Stomach (tissue), 19 donors: ENCODE measurements at places on chromosomes 7 and 10. TPM values are rescaled to one million over a fixed set of nuclear protein-coding genes. Genes with fewer than 3 reads are reported as not detected.
A peak's percentile ranks its signal among the peaks of the same experiment; 100 is the strongest.

Gene EPHB6
- total RNA-seq = 5.4 TPM

Gene NEUROD6
- total RNA-seq = not detected

Gene PDK4
- 176 TPM for total RNA-seq

Gene IDI2
- 2.9 TPM for total RNA-seq

Gene ADAMTS14
- 7.0 TPM for total RNA-seq

Gene NUPR2
- not detected for total RNA-seq

Gene PDSS1
- 2.5 TPM for total RNA-seq

Gene TUBAL3
- total RNA-seq = not detected

Gene OPN1SW
- not detected for total RNA-seq

Gene DGKI
- total RNA-seq = not detected

Gene UNCX
- total RNA-seq = not detected

Gene EPHA1
- 31.9 TPM for total RNA-seq

Gene AKR1C8
- not detected for total RNA-seq

Gene STOX1
- total RNA-seq = 8.3 TPM

Gene HGF
- total RNA-seq = 6.2 TPM

Gene TMEM196
- not detected for total RNA-seq

- no peaks in the 10 kb centered on the region for H3K27me3 ChIP-seq
- no peak overlapping the region for H3K27ac ChIP-seq
- no peak for DNase-seq
- H3K4me3 ChIP-seq = no peak overlapping the region
Measured at GRCh38 chr10:130141460-130141859, 5.3 kb downstream of the GLRX3 start.

DNA sequence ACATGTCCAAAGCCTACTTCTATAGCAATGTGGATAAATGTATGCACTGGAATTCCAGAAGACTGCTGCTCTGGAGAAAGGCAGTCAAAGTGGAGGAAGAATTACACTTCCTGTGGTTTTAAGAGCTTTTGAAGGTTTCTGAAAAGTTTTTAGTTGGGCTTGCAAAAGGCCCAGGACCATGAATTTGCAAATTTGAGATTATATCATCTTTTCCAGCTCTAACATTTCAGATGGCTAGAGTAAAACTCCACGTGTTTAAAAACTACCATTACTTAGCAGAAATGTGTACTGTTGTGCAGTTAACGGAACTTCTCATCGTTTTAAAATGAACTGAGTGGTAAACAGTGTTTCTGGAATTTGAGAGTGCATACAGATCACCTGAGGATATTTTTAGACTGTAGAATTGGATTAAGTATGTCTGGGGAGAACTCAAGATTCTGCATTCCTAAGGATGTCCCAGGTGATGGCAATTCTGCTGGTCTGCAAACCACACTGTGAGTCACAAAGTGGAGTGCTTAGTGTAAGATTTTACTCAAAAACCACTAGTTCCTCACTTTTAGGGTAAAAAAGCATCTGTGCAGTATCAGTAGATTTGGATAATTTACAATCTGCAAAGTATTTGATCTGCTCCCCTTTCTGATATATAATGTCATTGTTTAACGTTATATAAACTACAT, 32.9 kb upstream of the CCDC71L start:
- no peak overlapping the region for H3K27ac ChIP-seq
- H3K36me3 ChIP-seq = no peaks in the 10 kb centered on the region

DNA sequence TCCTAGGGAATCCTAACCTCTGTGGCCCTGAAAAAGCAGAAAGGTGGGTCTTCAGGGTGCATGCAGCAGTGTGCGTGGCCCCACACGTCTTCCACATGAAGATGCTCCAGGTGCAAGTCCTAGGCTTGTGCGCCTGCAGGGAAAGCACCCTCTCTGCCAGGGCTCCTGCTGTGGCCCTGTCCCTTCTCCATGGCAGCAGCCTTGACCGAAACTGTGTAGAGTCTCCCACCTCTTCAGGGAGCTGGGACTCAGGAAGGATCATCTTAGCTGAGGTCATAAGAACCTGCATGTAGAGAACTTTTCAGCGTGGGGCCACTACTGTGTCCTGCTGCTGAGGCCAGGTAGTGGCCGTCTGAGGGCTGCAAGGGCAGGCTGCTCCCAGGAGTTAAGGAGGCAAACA, 6.3 kb upstream of the CSGALNACT2 start:
- no peak overlapping the region for H3K4me3 ChIP-seq
- no peak overlapping the region for H3K27ac ChIP-seq
- H3K27me3 ChIP-seq = no peaks in the 10 kb centered on the region
- no peaks in the 10 kb centered on the region for H3K36me3 ChIP-seq

DNA sequence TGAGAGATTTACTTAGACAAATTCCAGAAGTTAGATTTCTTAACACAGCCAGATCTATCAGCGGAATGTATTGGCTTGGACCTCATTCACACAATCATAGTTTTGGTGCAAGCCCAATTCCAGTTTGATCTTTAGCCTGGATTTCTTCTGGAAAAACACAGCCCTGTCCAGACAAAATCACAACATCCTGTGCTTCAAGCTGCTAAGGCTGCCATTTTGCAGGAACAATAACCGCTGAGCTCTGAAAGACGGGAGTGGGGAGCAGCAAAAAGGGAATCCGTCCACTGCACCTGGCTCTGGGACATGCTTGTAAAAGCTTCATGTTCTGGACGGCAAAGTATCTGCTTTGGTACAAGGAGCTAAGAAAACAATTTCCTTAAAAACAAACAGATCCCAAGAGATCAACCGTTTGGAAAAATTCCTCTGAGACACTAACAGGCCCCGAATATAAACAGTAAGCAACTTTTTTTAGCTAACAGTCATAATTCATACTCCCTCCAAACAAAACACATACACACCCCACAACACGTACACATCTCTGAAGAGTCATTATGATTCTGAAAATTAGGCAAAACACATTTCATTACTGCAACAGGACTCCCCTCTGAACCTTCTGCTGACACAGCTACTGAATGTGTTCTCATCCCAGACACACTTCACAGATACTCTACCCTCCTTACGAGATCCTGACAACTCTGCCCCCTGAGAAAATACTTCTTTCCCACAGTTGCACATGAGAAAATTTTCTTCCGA, 32.4 kb downstream of the ITIH5 start:
- no peak overlapping the region for H3K4me3 ChIP-seq
- DNase-seq = peak; percentile 71
- H3K27me3 ChIP-seq = no peaks in the 10 kb centered on the region
- no peak overlapping the region for H3K27ac ChIP-seq
- H3K4me1 ChIP-seq = no peaks in the 10 kb centered on the region

GRCh38 chr10:33861016-33861704, 526.7 kb upstream of the NRP1 start:
- no peaks in the 10 kb centered on the region for H3K4me1 ChIP-seq
- no peaks in the 10 kb centered on the region for H3K27me3 ChIP-seq
- H3K4me3 ChIP-seq = no peak overlapping the region
- no peak for DNase-seq
- H3K27ac ChIP-seq = no peak overlapping the region

DNA sequence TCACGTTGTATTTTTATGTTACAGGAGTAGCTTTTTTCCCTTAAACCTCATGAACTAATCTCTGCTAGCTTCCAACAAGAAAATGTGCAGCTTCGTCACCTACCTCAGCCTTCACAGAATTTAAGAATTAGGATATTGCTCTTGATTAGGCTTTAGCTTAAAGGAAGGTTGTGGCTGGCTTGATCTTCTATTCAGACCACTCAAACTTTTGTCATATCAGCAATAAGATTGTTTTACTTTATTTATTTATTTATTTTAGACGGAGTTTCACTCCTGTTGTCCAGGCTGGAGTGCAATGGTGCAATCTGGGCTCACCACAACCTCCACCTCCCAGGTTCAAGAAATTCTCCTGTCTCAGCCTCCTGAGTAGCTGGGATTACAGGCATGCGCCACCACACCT, 125.6 kb upstream of the GPR22 start:
- no peaks in the 10 kb centered on the region for H3K27me3 ChIP-seq
- H3K27ac ChIP-seq = no peak overlapping the region
- no peaks in the 10 kb centered on the region for H3K36me3 ChIP-seq

- H3K4me3 ChIP-seq = no peak overlapping the region
- DNase-seq = no peak
- H3K4me1 ChIP-seq = no peaks in the 10 kb centered on the region
- no peaks in the 10 kb centered on the region for H3K36me3 ChIP-seq
- H3K27ac ChIP-seq = no peak overlapping the region
Measured at GRCh38 chr7:111223802-111224253, 132.9 kb downstream of the LRRN3 start.

GRCh38 chr7:22680482-22680911, 46.5 kb upstream of the IL6 start:
- H3K27me3 ChIP-seq = no peaks in the 10 kb centered on the region
- no peaks in the 10 kb centered on the region for H3K36me3 ChIP-seq
- DNase-seq = no peak
- no peak overlapping the region for H3K4me3 ChIP-seq

DNA sequence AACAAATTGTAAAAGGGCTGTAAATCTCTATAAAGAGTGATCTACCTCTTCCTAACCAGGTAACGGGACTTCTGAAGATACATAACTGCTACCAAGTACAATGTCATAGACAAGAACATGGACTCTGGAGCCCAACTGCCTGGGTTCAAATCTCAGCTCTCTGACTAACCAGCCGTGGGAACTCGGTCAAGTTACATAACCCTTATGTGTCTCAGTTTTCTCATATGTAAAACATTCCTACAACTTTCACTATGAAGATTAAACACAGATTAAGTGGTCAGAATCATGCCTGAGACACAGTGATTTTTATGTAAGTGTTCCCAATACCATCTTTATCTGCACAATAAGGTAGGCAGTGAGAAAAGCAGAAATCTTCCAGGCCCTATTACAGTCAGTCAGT, 52.6 kb downstream of the ITGB1 start:
- no peaks in the 10 kb centered on the region for H3K27me3 ChIP-seq
- peaks cover 14% of the 10 kb centered on the region for H3K4me1 ChIP-seq
- H3K27ac ChIP-seq = no peak overlapping the region
- peaks cover 23% of the 10 kb centered on the region for H3K36me3 ChIP-seq
- DNase-seq = no peak
- H3K4me3 ChIP-seq = no peak overlapping the region

GRCh38 chr7:150755473-150756099, 18.4 kb downstream of the GIMAP5 start:
- H3K27ac ChIP-seq = peak overlapping the region; percentile 54
- no peak overlapping the region for H3K4me3 ChIP-seq
- no peak for DNase-seq
- no peaks in the 10 kb centered on the region for H3K36me3 ChIP-seq

- no peak overlapping the region for H3K27ac ChIP-seq
- H3K36me3 ChIP-seq = no peaks in the 10 kb centered on the region
- peaks cover 76% of the 10 kb centered on the region for H3K27me3 ChIP-seq
- no peak for DNase-seq
- no peaks in the 10 kb centered on the region for H3K4me1 ChIP-seq
Measured at GRCh38 chr10:100858261-100858660, 54.5 kb upstream of the SLF2 start.

DNA sequence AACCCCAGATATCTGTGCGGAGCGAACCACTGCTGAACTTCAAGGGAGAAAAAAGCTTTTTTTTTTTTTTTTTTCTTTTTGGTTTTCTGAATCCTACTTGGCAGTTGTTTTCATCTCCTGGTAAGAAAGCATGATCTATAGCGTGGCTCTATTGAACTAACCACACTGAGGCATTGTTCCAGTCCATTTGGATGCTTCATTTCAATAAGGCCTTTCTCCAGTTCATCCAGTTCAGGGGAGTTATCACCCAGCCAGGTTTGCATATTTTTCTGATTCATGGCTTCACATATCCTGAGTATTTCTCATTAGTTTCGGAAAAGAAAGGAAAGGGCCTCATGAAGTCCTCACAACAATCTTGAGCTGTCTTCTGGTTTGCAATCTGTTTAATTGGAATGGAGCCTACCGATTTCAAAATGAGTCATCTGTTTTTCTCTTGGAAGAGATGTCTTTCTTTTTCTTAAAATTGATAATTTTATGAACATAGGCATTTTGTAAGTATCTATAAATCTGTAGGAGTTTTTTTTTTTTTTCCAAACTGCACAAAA, 93.1 kb upstream of the STEAP4 start:
- H3K4me3 ChIP-seq = no peak overlapping the region
- DNase-seq = no peak
- no peaks in the 10 kb centered on the region for H3K27me3 ChIP-seq
- no peaks in the 10 kb centered on the region for H3K36me3 ChIP-seq
- no peak overlapping the region for H3K27ac ChIP-seq
- no peaks in the 10 kb centered on the region for H3K4me1 ChIP-seq

- H3K27ac ChIP-seq = no peak overlapping the region
- no peak overlapping the region for H3K4me3 ChIP-seq
- no peaks in the 10 kb centered on the region for H3K27me3 ChIP-seq
- H3K36me3 ChIP-seq = no peaks in the 10 kb centered on the region
Measured at GRCh38 chr10:19024611-19025010, 24.0 kb upstream of the MALRD1 start.

DNA sequence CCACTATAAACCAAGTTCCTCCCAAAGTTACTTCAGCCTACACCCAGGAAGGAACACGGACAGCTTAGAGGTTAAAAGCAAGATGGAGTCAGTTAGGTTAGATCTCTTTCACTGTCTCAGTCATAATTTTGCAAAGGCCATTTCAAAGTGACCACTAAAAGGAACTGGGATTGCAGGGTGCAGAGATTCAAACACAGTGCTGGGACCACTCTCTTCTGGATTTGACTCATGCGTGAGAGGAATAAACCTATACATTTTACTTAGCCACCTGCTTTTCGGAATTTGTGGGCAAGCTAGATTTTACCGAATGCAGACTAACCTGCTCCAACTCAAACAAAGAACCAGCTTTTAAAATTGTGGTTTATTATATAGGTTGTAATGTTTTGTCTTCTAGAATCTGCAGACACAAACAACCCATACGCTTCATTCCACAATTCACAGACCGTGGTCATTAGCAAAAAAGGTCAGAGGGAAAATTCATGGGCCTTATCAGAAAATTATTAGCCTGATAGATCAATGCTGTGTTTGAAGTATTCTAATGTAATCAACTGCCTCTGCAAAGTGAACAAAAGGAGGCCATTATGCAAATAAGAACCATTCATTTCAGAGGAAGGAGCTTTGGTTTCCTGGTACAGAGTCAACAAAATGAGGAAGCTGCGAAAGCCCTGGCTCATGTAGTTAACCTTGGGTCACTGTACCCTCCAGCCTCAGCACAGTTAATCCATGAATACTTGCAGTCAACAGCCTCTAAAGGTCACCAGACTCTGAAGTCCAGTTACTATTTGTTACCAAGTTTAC, 342.7 kb upstream of the KLF6 start:
- H3K4me1 ChIP-seq = peaks cover 26% of the 10 kb centered on the region
- no peaks in the 10 kb centered on the region for H3K27me3 ChIP-seq
- peak overlapping the region; percentile 61 for H3K27ac ChIP-seq
- H3K36me3 ChIP-seq = no peaks in the 10 kb centered on the region
- DNase-seq = peak; percentile 74
